ENCODE measurements at places on chromosomes 11 and 22.

- no peak for DNase-seq
Measured at GRCh38 chr22:46049726-46050450, 72.9 kb upstream of the WNT7B start.

DNA sequence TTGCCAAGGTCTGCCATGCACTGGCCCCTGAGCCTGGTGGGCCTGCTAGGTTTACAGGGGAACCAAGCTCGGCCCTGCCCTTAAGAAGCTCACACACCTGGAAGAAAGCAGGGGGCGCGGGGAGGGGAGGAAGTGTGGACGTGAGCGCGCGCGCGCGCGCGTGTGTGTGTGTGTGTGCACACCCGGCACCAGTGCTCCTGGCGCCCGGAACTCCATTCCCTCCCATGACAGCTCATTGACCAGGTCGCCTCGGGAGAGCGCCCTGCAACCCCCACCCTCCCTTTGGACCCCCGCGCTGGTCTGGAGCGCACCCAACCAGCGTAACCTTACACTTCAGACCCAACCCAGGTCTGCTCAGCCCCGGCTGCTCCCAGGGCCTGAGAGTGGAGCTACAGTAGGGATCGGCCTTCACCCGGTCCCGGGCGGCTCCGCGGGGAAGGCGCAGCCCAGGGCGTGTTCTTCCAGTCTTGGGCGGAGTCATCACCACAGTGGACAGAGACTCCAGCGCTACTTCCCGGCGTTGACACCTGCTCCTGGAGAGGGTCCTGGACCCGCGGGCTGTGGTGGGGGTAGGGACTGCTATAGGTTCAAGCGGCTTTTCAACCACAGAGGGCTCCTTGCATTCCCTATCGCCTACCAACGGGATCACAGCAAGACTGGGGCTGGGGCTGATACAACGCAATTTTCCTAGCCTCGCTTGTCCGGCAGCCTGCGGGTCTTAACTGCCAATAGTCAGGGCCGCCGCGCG, 1.5 kb downstream of the GALNT18 start:
- DNase-seq: no peak

DNA sequence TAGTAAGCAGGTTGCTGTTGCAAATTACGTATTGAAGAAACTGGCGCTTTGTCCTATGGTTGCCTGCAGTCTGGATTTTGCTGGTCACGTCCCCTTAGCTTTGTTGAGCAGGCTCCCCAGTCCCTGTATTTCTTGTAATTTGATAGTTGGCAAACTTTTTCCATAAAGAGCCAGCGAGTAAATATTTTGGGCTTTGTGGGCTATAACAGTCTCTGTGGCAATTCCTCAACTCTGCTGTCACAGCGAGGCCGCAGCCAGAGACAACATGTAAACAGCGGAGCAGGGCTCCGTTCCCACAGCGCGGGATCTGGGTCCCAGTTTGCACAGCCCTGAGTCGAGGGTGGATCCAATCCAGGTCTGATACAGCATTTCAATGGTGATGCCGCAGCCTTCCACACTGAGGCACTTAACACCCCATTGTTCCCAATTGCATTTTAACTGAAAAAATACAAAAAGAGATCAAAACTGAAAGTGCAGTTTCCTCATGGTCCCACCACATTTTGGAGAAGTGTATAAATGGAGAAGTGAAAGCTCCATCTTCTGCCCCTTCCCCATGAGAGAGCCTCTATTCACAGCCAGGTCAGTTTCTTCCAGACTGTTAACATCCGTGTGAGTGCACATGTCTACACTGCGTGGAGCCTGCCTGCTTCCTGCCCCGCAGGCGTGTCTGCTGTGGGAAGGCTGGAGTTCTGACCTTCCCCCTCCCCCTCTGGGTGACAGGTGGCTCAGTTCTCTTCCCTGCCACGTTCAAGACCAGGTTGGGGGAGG, 89.1 kb downstream of the RPS6KA4 start:
- DNase-seq: no peak

GRCh38 chr22:27019827-27020226, 362.4 kb downstream of the MIAT start:
- no peak for DNase-seq

GRCh38 chr11:117621226-117621625, 175.8 kb downstream of the DSCAML1 start:
- no peak for DNase-seq

GRCh38 chr11:105829084-105829483, 193.0 kb downstream of the MSANTD4 start:
- DNase-seq: no peak

GRCh38 chr11:91654686-91655085, 569.9 kb upstream of the FAT3 start:
- no peak for DNase-seq
